ENCODE measurements at places on chromosomes 11 and 22. TPM values are rescaled to one million over a fixed set of nuclear protein-coding genes. Genes with fewer than 3 reads are reported as not detected.

The INS gene
- not detected for total RNA-seq

DNA sequence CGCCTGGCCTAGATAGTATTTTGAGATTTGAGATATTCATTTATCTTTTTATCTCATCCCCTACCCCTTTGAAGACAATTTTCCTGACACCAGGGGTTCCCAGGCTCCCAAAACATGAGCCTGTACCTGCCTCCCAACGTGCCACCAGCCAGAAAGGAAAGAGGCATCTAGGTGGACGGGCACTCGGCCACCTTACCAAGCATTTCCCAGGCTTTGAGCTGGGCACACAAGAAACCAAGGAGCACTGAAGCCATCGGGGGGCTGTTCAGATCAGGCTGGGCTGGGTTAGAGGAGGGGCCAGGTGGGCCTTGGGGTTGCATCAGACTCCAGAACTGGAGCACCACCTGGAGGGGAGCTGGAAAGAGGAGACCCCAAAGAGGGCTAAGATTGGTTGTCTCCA lies 28.5 kb upstream of the BAIAP2L2 start:
- no peak for DNase-seq
- no peaks in the 10 kb centered on the region for H3K27me3 ChIP-seq
- no peak overlapping the region for H3K27ac ChIP-seq
- H3K36me3 ChIP-seq, result peaks cover 16% of the 10 kb centered on the region

DNA sequence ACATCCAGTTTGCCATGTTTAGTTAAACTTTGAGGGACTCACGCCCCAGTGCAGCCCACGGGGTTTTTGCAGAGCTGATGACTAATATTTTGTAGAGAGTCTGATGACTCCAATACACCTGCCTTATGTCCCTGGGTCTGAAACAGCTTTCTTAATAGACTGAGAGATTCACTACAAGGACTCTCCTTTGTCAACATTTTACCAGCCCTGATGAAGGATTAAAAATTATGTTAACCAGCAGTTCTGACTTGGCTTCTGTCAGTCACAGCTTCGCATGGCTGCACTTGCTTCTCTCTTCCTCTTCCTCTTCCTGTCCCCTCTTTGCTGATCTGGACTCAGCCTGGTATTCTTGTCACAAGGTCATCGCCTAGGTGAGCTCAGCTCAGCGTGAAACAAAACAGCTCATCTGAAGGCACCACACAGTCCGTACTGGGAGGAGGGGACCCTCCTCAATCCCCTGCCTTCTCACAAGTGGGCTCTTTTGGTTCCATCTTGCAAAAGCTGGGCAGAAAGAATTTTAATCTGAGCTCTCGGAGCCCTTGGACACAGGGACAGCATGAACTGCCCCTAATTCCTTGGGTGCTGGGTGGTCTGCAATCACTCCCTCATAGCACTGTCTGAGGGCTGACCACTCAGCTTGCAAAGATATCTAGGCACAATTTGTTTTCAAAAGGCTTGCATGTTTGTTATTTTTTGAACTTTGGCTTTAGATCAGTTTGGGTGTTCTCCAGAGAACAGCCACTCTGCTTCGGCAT lies 38.1 kb upstream of the POU2AF1 start:
- H3K27ac ChIP-seq, result peak overlapping the region; percentile 90
- H3K27me3 ChIP-seq, result no peaks in the 10 kb centered on the region
- H3K4me1 ChIP-seq, result peaks cover 52% of the 10 kb centered on the region
- no peak for DNase-seq
- H3K36me3 ChIP-seq, result peaks cover 3% of the 10 kb centered on the region
- peak overlapping the region; percentile 43 for H3K4me3 ChIP-seq

DNA sequence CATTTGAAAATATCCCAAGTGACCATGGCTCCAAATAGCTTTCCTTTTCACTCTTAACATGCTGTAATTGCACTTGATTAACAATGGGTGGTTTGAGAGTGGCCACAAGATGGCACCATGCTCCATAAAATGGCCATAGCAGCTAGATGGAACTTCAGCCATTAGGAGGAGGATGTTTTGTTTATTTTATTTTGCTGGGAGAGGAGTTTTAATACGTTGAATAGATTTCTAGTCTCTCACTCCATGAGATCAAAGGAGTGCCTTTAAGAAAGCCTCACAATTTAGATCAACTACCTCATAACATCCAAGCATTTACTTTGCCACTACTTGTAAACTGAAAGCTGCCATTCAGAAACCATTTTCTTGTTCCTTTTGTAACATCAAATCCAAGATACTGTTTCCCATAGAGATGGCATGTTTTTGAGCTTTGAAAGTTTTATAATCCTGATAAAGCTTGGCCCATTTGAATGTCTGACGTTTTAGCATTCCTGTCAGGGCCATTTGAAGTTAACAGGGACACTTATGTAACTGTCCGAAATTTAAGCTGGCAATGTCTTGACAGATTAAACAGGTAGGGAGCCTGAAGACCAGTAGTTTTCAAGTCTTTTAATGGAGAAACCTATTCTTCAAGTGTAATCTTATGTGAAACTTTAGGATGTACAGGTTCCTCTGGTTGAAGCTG lies 4.7 kb downstream of the FEN1 start:
- H3K36me3 ChIP-seq, result peaks cover 29% of the 10 kb centered on the region
- H3K4me1 ChIP-seq, result peaks cover 34% of the 10 kb centered on the region
- H3K27ac ChIP-seq, result peak overlapping the region; percentile 26
- no peak for DNase-seq
- H3K4me3 ChIP-seq, result no peak overlapping the region

DNA sequence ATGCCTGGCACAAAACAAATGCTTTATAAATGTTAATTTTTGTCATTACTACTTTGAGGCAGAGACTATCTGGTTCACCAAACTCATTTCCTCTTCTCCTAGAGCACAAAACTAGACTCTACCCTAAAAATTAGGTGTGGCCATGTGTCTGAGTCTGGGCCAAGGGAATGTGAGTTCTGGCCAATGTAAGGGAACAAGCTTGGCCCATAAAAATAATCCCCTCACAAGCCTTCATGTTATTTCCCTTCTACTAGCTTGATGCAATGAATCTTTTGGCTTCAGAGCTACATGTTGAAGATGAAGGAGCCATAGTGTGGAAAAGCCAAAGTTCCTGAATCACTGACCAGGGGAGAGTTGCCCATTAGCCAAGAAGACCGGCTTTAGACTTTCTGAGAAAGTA lies 406.5 kb upstream of the CCDC90B start:
- H3K27me3 ChIP-seq, result no peaks in the 10 kb centered on the region
- no peaks in the 10 kb centered on the region for H3K36me3 ChIP-seq
- H3K4me1 ChIP-seq, result no peaks in the 10 kb centered on the region
- H3K4me3 ChIP-seq, result no peak overlapping the region
- DNase-seq, result no peak

- no peak overlapping the region for H3K4me3 ChIP-seq
- H3K27me3 ChIP-seq, result no peaks in the 10 kb centered on the region
- no peaks in the 10 kb centered on the region for H3K4me1 ChIP-seq
- H3K27ac ChIP-seq, result no peak overlapping the region
- H3K36me3 ChIP-seq, result no peaks in the 10 kb centered on the region
These were observed 368.6 kb downstream of the OPCML start for GRCh38 chr11:133163463-133164419.

- H3K27me3 ChIP-seq, result peaks cover 2% of the 10 kb centered on the region
- H3K36me3 ChIP-seq, result no peaks in the 10 kb centered on the region
- H3K27ac ChIP-seq, result no peak overlapping the region
- H3K4me3 ChIP-seq, result no peak overlapping the region
These were observed 840.3 kb downstream of the TBC1D22A start for GRCh38 chr22:47602732-47603131.

- H3K36me3 ChIP-seq, result peaks cover 34% of the 10 kb centered on the region
- H3K4me1 ChIP-seq, result peaks cover 40% of the 10 kb centered on the region
- H3K4me3 ChIP-seq, result peak overlapping the region; percentile 98
- peak; percentile 63 for DNase-seq
- peak overlapping the region; percentile 94 for H3K27ac ChIP-seq
- no peaks in the 10 kb centered on the region for H3K27me3 ChIP-seq
These were observed 1.3 kb downstream of the MYH9 start for GRCh38 chr22:36386351-36386899.

The SLC22A8 gene
- total RNA-seq, result not detected

- H3K4me3 ChIP-seq, result peak overlapping the region; percentile 97
- peak; percentile 45 for DNase-seq
- no peaks in the 10 kb centered on the region for H3K27me3 ChIP-seq
These were observed 539 bp downstream of the SLC35C1 start for GRCh38 chr11:45805305-45806071.

DNA sequence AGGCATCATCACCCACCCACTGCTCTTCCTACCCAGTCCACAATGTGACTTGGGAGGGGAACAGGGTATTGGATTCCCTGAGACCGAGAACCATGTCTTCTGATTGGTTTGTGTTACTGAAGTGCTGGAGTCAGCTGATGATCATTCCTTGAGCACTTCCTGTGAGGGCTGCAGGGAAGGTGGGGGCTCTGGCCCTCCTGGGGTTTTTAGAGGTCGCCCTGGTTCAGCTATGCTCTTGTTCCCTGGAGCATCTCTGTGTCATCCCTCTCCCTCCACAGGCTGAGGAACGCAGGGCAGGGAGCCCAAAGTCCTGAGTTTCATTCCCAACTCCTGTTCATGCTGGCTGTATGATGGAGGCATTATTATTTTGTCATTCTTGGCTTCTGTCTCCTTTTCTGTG lies 6.7 kb downstream of the ZC3H7B start:
- H3K27ac ChIP-seq, result peak overlapping the region; percentile 62
- no peaks in the 10 kb centered on the region for H3K27me3 ChIP-seq
- DNase-seq, result no peak
- H3K4me1 ChIP-seq, result peaks cover 29% of the 10 kb centered on the region
- no peak overlapping the region for H3K4me3 ChIP-seq
- peaks cover 11% of the 10 kb centered on the region for H3K36me3 ChIP-seq

DNA sequence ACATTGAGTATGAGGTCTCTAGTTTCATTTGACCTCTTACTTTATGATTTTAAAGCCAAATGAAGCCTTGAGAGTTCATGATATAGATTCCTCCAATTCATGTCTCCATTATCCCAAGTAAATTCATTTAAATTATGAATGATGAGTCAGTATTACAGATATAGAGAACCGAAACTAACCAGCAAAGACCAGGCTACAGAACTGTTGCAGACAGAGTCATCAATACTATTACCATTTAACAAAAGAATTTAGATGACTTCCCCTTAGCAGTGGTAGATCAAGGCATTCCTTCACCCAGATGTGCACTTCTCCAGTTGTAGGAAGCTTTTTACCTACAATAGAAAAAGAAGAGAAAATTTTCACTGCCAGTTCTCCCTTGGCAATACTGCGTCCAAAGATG lies 11.8 kb upstream of the CCDC89 start:
- no peak overlapping the region for H3K4me3 ChIP-seq
- no peaks in the 10 kb centered on the region for H3K27me3 ChIP-seq
- H3K4me1 ChIP-seq, result peaks cover 22% of the 10 kb centered on the region
- H3K36me3 ChIP-seq, result peaks cover 13% of the 10 kb centered on the region
- no peak overlapping the region for H3K27ac ChIP-seq
- no peak for DNase-seq
